ENCODE measurements at places on chromosomes 2 and 18.

GRCh38 chr2:8639122-8639635 is 42.7 kb upstream of the ID2 start:
- no peak for DNase-seq

- DNase-seq, result no peak
Measured at GRCh38 chr2:7513834-7514233, 596.6 kb downstream of the RNF144A start.

- no peak for DNase-seq
Measured at GRCh38 chr2:181697126-181697525, 16.8 kb upstream of the NEUROD1 start.

GRCh38 chr18:26772691-26773090 is 92.8 kb downstream of the AQP4 start:
- DNase-seq, result no peak

- no peak for DNase-seq
Measured at GRCh38 chr2:8495189-8495989, 186.5 kb upstream of the ID2 start.

DNA sequence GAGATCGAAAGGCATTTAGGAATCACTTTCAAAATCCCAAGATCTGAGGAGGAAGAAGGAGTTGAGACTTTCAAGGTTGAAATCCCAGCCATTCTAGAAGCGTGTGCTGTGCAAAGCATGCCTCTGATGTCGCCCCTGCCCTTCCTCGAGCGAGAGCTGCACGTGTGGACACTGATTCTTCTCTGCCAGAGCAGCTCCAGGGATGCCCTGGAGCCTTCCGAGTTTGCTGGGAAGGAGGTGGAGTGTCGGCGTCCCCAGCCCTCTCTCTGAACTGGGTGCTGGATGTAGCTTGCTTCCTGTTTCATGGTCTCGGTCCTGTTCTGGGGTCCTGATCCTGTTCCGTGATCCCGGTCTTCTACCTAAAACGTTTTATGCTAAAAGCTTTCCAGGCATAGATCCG is 76.1 kb downstream of the TWIST2 start:
- DNase-seq, result no peak

- no peak for DNase-seq
Measured at GRCh38 chr2:5673145-5674025, 18.8 kb upstream of the SOX11 start.

DNA sequence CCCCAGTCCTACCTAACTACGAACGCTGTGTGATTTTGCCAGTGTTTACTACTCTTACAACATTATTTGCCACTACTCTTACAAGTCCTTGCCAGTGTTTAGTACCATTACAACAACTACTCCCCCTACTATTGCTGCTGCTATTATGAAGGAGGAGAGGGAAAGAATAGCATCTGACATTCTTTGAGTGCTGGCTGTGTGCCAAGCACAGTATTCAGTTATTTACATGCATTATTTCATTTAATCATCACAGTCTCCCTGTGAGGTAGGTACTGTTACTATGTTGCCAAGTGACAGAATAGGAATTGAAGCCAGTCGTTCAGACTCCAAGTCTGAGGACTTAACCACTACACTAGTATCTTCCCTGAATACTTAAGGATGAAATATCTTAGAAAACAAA is 185.9 kb upstream of the FOSL2 start:
- DNase-seq, result no peak

- DNase-seq, result no peak
Measured at GRCh38 chr2:174335988-174336500, 1.3 kb downstream of the SP9 start.

DNA sequence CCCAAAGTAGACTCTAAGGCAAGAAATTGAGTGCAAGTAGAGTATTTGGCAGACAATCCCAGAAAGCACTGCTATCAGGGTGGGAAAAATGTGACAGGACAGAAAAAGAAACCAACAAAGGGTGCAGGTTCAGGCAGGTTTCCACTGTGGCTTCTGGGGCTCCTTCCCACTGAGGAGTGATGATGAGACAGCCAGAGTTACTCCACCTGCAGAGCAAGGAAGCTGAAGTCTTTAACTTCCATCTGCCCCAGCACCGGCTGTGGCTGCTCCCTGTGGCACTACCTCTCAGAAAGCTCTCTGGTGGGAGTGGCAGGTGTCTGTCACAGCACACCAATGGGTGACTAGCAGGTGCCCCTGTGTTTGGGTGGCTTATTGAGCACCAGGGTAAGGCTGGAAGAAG is 37.6 kb upstream of the ACKR3 start:
- no peak for DNase-seq

DNA sequence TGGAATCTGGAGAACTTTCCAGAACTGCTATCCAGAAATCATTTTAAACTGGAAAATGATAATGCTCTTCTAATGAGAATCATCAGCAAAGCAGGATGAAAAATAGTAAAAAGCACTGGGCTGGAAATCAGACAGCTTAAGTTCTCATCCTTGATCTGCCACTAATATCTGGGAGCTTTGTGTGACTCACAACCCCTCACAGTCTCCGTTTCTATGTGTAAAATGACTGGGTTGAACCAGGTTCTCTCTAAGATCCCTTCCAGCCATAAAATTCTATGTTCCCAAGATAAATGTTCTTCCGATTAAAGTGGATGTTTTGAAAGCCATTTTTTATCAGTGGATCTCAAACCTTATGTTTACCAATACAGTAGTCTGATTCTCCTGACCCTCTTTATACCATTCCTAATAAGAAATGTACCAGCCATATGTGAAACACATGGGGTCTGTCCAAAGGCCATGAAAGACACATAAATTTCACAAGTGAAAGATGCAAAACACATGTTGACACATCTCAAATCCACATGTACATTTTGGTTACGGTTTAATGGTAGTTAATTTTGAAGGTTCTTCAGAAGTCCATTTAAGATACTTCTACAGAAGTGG is 188.8 kb downstream of the EN1 start:
- no peak for DNase-seq

DNA sequence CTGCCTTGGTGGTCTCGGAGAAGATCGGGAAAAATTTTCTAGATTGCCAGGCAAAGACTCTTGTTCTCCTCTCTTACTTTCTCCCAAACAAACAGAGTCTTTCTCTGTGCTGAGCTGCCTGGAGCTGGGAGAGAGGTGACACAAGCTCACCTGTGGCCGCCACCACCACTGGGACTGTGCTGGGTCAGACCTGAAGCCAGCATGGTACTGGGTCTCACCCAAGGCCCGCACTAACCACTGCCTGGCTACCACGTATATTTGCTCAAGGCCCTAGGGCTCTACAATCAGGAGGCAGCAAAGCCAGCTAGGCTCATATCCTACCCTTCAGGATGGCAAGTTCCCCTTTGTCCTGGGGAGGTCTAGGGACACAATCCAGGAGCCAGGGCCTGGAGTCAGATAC is 312.2 kb downstream of the DLGAP1 start:
- no peak for DNase-seq

DNA sequence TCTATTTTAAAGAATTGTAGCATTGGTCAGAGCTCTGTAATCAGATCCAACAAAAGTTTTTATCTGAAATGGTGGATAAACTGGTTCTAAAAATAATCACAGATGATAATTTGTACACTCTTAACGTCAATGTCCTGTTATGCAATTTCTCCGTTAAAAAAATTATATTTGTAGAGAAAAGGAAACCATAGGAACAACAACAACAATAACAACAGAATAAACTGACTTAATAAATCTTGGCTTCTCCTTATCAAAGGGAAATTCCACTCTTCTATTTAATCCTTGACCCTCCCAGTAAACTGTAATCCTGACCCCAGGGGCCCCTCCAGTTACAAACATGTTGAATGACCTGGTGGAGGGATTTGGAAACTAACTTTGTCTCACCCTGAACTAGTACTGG is 78.6 kb upstream of the ZFP36L2 start:
- no peak for DNase-seq

- DNase-seq, result no peak
Measured at GRCh38 chr2:183029219-183029618, 9.0 kb downstream of the NCKAP1 start.

- DNase-seq, result no peak
Measured at GRCh38 chr2:113024764-113025163, 19.5 kb downstream of the IL36A start.

- DNase-seq, result no peak
Measured at GRCh38 chr2:19488009-19488691, 129.7 kb upstream of the OSR1 start.

Data from activated T-cell treated with anti-CD3 and anti-CD28 coated beads for 48 hours (primary cell).